Esophagus squamous epithelium (tissue), 5 donors: ENCODE measurements at places on chromosomes 7 and 10. TPM values are rescaled to one million over a fixed set of nuclear protein-coding genes. Genes with fewer than 3 reads are reported as not detected.

Gene PCGF5
- total RNA-seq, result 39.3 TPM

Gene COL26A1
- not detected for total RNA-seq

Gene UPK3B
- 9.2 TPM for total RNA-seq

Gene ETV1
- total RNA-seq, result 10.0 TPM

Gene VWDE
- 0.87 TPM for total RNA-seq

Gene GPR85
- 0.19 TPM for total RNA-seq

Gene PHKG1
- total RNA-seq, result 0.57 TPM

Gene OPN1SW
- not detected for total RNA-seq

Gene NKX1-2
- total RNA-seq, result 1.6 TPM

Gene CDHR1
- 15.0 TPM for total RNA-seq

Gene VWA2
- total RNA-seq, result 2.9 TPM

Gene SLC18A3
- not detected for total RNA-seq

Gene TMEM184A
- total RNA-seq, result 138 TPM

Gene OIT3
- not detected for total RNA-seq

Gene MRLN
- total RNA-seq, result not detected

Gene CRYGN
- not detected for total RNA-seq

Gene NPY
- not detected for total RNA-seq

Gene INHBA
- total RNA-seq, result not detected

Gene CALHM1
- total RNA-seq, result not detected

Gene OR13A1
- total RNA-seq, result 1.5 TPM

Gene TRPV5
- total RNA-seq, result not detected

Gene MACC1
- total RNA-seq, result 18.2 TPM

Gene ERVW-1
- not detected for total RNA-seq

Gene ZP3
- 7.9 TPM for total RNA-seq

Gene MEOX2
- total RNA-seq, result 1.4 TPM

Gene MRC1
- total RNA-seq, result 0.42 TPM

Gene TBL2
- total RNA-seq, result 34.8 TPM

Gene CNNM1
- total RNA-seq, result 2.7 TPM

Gene DNAH11
- 0.91 TPM for total RNA-seq

Gene LRIT1
- 0.19 TPM for total RNA-seq

Gene PODXL
- total RNA-seq, result 6.4 TPM

Gene ADRA2A
- not detected for total RNA-seq

Gene OR9A2
- not detected for total RNA-seq

Gene ZNF503
- 17.5 TPM for total RNA-seq

Gene PRSS37
- not detected for total RNA-seq
